Stimulated activated CD4-positive, alpha-beta T cell treated with anti-CD3 and anti-CD28 coated beads, Interleukin-12 subunit alpha, Interleukin-12 subunit beta, amount 100 ng/mL, for 24 hours (primary cell): ENCODE measurements at places on chromosomes 11 and 22.

GRCh38 chr11:86559311-86559945, 113.0 kb downstream of the ME3 start:
- DNase-seq = no peak

DNA sequence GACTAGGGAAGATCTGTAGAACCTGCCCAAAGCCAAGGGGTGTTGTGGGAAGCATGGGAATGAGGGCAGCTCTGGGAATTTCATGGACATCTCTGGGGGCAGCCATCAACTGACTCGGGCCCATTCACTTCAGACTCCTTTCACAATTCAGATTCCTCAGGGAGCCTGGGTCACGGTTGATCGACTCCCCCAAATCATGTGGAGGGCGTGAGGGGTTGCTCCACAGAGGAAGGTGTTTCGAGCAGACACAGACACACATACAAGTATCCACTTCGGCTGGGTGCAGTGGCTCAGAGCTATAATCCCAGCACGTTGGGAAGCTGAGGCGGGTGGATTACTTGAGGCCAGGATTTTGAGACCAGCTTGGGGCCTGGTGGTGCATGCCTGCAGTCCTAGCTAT, 15.7 kb downstream of the STX3 start:
- DNase-seq = no peak

DNA sequence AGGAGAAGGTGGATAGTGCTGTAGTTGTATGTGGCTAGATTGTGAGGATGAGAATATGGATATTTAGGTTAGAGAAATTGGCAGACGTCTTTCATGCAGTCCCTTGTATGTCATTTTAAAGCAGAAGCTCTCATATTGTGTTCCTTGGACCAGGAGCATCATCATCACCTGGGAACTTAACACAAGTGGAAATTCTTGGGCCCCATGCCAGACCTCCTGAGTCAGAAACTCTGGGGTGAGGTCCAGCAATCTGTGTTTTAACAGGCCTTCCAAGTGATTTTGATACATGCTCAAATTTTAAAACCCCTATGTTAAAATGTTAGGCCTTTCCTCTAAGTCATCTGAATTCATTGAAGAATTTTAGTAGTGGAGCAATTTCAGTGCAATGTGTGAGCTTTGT, 34.8 kb downstream of the JHY start:
- no peak for DNase-seq

GRCh38 chr11:120909676-120910416, 114.1 kb upstream of the TBCEL start:
- no peak for DNase-seq

GRCh38 chr11:128346804-128347203, 240.6 kb downstream of the ETS1 start:
- no peak for DNase-seq

DNA sequence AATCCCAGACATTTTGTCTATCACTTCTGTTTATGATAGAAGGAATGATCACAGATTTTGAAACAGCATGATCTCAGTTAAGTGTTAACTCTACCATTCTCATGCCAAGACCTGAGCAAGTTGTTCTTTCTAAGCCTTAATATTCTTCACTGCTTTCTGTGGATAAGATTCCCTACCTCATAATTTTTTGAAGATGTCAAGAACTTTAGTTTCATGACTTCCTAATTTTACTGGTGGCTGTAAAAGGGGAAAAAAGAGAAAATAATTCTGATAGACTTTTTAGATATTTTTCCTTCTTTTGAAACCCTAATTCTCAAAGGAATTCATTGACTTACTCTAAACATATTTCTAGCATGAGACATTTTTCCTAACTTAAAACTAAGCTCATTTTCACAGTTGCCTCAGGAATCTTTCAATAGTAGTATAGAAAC, 520.0 kb upstream of the LUZP2 start:
- DNase-seq = no peak

- no peak for DNase-seq
These were observed 65.3 kb downstream of the MCM5 start for GRCh38 chr22:35465109-35465701.

DNA sequence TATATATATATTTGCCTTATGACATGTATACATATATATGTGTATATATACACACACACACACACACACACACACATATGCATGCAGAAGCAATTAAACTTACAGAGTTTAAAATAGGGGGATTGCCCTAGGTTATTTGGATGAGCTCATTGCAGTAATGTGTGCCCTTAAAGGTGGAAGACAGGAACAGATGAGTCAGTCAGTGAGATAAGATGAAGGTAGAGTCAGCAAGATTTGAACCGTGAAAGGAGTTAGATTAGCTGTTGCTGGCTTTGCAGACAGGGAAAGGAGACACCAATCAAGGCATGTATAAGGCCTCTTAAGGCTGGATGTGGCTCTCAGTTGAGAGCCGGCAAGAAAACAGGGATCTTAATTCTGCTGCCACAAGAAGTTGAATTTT, 902.4 kb upstream of the RAG2 start:
- DNase-seq = no peak

GRCh38 chr11:3712274-3712673, 41.1 kb upstream of the CHRNA10 start:
- no peak for DNase-seq

GRCh38 chr11:95739108-95739938, 50.3 kb downstream of the FAM76B start:
- no peak for DNase-seq

DNA sequence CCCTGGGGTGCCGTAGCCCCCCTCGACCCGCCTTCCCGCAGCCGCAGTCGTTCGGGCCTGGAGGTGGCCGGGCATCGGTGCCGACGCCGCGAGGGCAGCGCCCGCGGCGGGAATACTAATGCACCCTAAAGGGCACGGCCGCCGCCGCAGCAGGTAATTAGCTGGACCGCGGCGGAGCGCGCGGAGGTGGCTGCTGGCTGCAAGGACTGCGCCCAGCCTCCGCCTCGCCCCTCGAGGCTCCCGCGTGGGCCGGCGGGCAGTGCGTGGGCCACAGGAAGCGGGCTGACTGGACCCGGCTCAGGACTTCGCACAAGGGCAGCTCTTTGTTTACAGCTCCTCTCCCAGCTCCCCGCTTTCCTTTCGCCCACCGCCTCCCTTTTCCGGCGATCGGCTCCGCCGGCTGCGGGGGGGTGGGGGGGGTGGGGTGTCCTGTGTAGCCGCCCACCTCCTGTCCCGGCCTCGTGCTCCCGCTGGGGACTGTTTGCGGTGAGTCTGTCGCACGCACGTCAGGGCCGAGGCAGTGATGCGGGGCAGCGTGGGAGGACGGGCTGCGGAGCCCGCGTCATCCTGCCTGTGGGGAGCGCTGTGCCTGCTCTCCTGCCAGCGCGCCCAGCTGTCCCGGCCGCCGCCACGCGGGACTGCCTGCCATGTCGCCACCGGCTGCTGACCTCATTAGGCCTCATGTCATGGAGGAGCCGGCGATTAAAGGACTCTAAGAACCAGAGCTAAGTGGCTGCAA, 53.2 kb downstream of the GRIK4 start:
- no peak for DNase-seq

DNA sequence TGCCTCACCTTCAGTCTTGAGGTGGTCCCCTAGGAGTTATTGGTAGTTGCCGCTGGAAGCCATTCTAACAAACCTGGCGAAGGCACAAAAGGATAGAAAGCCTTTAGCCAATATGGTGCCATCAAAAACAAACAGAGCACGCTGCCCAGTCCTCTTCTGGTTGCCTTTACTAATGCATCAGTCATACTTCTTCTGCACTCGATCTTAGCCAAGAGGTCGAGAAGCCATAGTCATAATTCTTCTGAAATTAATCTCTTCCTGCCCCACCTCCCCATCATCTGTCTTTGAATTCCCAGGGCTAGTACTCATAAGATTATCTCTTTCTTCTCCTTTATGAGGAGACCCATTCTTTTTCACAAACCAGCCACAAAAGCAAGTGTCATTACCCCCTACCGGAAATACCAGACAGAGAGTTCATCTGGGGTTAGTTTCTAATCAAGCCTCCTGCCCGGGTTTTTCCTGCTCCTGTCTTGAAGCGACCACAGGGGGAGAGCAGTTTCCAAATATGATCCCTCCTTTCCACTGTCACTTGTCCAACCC, 21.4 kb upstream of the EHF start:
- no peak for DNase-seq

DNA sequence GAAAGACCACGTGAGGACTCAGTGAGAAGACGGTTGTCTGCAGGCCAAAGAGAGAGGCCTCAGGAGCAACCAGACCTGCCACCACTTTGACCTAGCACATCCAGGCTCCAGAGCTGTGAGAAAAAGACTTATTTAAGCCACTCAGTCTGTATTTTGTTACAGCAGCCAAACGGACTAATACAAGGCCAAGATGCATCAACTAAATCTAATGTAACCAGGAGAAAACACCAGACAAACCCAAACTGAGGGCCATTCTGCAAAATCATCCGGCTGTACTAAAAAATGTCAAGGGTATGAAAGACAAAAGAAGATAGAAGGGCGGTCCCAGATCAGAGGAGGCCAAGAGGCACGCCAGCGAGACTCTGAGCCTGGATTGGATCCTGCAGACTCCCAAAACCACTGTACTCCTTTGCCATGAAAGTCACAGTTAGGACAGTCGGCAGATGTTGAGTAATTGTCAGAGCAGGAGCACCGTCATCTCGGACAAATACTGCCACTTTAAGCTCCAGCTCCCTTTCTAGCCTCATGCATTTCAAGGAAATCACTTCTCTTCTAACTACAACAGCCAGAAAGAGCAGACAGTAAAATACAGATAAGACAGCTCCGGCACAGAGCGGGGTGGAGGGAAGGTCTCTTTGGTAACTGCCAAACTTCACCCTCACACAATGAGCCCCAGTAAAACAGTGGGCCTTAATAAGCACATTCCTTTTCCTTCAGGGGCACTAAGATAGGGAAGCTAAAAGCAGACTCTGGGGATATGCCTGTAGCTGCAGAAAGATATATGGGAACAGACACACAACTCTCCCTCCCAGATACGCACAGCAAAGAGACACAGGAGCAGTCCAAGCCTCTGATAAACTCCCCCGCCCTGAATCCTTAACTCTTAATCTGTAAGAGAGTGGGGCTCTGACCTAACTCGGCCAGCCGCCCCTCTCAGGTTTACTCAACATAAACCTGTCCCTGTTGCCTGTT, 3.5 kb upstream of the ZP1 start:
- no peak for DNase-seq

- no peak for DNase-seq
These were observed 6.8 kb upstream of the LIF start for GRCh38 chr22:30253205-30253852.

- no peak for DNase-seq
These were observed 21.7 kb upstream of the ANKK1 start for GRCh38 chr11:113365895-113366294.

- DNase-seq = peak; percentile 34
These were observed 736 bp downstream of the RDX start for GRCh38 chr11:110295531-110296225.

DNA sequence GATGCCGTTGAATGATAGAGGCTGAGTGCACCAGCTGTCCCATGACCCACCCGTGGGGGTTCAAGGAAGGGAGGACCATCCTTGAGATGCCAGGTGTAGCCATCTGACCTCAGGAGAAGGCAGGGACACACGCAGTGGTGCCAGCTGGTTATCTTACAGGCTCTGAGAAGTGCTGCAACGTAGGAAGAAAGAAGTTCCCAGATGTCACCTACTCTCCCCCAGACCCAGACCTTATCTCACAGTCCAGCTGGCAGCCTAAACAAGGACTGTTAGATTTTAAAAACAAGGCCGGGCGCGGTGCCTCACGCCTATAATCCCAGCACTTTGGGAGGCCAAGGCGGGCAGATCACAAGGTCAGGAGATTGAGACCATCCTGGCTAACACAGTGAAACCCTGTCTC, 1307.6 kb downstream of the TBC1D22A start:
- DNase-seq = no peak

- no peak for DNase-seq
These were observed 53.7 kb downstream of the IGSF9B start for GRCh38 chr11:133903056-133903455.

- no peak for DNase-seq
These were observed 54.9 kb upstream of the LRRC55 start for GRCh38 chr11:57126766-57127400.

- DNase-seq = no peak
These were observed 69.5 kb downstream of the ZNRF3 start for GRCh38 chr22:28952857-28953256.

DNA sequence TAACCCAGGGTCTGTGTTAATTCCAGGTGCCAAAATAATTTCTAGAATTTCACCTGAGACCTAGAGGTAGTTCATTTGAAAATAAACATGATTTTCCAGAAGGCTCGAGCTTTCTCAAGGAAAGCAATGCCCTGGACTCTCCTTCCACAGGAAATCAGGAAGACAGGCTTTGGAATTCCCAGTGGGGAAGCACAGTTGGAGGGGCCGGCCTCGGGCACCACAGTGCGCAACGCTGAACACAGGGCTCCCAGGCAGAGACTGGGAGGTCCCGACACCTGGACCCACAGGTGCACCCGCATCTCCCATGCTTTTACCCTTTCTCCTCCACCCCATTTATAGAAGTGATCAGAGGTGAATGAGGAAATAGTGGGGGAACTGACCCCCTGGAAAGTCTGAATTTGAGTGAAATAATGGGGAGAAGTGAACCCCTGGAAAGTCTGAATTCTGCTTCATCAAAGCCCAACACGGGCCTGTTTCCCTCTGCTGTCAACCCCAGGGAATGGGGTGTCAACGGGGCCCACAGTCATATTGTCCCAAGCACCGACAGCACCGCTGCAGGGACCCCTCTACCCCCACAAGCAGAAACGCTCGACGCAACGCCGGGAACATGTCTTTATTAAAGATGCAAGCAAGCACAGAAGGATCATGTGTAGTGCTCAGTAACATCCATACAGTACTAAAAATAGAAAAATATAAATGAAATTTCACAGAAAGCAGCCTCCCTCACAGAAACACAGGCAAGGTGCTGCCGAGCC, 12.0 kb upstream of the EFCAB6 start:
- DNase-seq = no peak

GRCh38 chr22:37619991-37620390, 11.4 kb downstream of the GGA1 start:
- DNase-seq = no peak

GRCh38 chr11:79414041-79414440, 26.8 kb downstream of the TENM4 start:
- DNase-seq = no peak

DNA sequence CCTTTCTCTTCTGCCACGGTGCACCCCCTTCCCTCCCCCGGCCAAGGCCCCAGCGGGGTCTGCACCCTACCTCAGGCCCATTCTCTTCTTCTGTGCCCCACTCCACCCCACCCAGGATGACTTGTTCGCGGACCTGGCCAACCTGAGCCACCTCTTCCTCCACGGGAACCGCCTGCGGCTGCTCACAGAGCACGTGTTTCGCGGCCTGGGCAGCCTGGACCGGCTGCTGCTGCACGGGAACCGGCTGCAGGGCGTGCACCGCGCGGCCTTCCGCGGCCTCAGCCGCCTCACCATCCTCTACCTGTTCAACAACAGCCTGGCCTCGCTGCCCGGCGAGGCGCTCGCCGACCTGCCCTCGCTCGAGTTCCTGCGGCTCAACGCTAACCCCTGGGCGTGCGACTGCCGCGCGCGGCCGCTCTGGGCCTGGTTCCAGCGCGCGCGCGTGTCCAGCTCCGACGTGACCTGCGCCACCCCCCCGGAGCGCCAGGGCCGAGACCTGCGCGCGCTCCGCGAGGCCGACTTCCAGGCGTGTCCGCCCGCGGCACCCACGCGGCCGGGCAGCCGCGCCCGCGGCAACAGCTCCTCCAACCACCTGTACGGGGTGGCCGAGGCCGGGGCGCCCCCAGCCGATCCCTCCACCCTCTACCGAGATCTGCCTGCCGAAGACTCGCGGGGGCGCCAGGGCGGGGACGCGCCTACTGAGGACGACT, 15.9 kb downstream of the RTN4RL2 start:
- DNase-seq = no peak
